NT2/D1 (cell line): ENCODE measurements at places on chromosomes 3 and 15.

- no peak for DNase-seq
These were observed 4.5 kb downstream of the THBS1 start for GRCh38 chr15:39585389-39585841.

- DNase-seq = no peak
These were observed 60.9 kb downstream of the MORC1 start for GRCh38 chr3:109057056-109057455.

DNA sequence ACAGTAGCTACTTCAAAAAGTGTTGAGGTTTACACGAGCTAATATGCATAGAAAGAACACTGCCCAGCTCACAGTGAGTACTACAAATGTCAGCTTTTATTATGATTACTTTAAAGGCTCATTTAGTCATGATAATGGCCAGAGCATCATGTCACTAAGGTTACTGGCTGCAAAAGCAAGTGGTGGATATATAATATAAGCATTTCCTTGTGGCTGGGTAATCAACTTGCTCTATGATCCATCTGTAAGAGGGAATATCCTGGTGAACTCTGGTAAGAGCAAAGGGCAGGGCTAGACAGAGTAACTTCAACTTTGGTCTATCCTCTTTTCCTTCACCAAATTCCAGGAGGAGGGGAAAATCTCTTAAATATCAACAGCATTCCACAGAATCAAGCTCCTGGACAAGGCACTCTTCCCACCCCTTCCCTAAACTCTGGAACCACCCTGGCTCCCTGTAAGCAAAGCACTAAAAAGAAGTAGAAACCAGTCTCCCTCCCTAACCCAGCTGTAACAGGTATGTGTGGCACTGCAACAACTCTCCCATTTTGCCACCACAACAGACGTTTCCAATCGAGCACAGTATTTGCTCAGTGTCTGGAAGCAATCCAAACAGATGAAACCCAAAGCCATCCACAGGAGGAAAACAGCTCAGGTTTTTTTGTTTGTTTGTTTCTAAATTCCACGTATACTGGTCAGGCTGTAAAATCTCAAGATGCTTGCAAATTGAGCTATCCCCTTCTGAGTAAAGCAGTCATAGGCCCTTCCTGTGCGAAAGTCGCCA, 13.4 kb downstream of the B4GALT4 start:
- DNase-seq = no peak

DNA sequence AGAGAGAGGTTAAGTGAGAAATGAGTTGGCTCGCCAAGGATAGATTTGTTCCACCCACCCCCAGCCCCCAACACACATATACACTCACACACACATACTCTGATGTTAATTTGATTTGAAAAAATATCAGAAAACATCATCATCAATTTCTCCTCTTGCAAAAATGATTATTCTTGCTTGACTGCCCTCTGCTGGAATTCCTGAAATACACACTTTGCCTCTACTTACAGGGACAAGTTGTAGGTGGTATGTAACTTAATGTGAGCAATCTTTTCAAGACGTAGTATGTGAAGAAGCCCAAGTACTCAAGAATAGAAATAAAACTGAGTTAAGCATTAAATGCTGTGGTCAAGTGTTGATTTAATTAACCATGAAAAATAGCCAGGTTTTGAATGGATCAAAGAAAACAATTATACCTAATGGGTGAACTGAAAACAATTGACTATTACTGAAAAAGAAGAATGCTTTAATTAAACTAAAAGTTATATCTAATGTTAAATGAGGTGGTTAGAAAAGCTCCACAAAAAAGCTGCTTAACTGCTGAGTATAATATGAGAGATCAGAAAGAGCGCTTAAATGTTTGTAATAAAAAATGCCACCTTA, 46.6 kb upstream of the MDFIC2 start:
- DNase-seq = peak; percentile 8

- DNase-seq = no peak
These were observed 37.6 kb downstream of the CORO2B start for GRCh38 chr15:68616397-68616796.

GRCh38 chr3:169667166-169668071, 3.9 kb upstream of the MECOM start:
- no peak for DNase-seq

DNA sequence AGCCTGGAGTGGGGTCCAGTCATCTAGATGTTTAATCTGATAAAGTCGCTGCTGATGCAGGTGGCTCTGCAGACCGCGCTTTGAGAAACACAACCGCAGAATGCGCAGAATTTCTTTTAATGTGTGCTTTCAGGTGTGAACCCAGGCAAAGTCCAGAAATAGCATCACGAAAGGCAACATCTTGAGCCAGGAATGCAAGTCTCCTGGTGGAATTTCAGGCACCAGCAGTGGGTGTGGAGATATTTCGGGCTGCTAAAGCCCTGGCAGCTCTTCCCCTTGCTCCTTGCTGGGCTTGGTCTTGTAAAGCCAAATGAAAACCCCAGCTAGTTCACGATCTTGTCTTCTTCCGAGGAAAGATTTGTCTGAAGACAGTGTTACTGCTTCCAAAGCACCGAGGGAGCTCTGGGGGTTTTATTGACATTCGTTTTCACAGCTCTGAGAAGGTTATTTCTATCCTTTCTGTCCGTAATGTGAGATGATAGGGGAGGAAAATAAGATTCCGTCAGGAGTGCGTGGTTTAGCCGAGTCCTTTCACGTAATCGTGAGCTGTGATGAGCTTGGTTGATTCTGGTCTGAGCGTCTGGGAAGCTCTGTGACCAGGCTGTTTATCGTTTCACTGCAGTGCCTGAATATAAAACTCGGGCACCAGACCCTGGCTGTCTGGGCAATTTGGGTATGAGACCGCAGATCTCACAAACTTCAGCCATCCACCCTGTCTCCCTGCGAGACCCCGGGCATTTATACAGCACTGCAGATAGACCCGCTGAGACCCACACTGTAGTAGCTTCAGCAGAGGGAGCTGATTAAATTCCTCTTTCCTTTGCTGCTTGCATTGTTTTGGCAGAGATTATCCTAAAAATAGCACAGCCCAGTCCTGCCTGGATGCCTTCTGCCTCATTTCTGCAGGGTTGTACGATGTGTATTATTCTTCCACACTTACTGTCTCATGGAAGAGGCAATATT, 67.0 kb upstream of the SLC25A26 start:
- no peak for DNase-seq

DNA sequence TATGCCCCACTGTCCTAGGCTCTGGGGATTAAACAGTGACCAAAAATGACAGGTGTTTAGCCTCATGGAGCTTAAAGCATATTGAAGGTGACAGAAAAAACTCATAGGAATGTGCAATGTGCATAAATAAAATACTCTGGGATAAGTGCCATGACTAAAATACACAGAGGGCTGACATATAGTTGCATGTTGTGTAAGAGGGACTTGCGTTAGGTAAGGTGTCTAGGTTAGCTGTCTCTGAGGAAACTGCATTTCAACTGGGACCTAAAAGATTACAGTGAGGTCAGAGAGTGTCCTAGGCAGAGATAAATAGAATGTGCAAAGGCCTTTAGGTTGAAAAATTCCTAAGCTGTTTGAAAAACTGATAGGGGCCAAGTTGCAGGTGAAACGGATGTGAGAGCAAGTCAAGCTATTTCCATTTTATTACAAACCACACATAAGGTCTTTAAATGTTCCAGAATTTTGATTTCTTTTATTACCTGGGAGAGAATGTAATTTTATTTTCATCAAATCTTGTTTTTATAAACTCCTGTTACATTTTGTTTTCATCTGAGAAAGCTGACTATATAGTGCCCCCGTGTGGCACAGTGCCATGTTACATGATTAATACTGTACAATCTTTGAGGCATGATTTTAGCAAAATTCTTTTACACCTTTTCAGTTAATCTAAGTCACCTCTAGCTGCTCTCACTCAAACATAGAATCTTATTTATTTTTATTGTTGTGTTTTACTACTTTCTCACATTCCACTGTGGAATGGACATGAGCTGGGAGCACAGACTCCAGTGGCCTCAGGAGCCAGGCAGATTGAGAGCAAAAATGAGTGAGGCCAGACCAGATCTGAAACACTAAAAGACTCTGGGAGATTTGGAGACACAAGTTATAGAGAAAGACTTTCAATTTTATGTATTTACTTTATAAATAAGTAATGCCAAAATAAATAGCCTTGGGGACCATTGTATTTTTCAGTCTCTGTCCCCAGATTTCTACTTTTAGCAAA, 259.6 kb upstream of the ZNF717 start:
- DNase-seq = no peak

GRCh38 chr3:152713989-152714388, 120.9 kb upstream of the P2RY1 start:
- no peak for DNase-seq

- no peak for DNase-seq
These were observed 190.7 kb downstream of the RORA start for GRCh38 chr15:61038387-61038786.

- no peak for DNase-seq
These were observed 25.3 kb upstream of the TGFBR2 start for GRCh38 chr3:30581067-30581585.
